ENCODE measurements at places on chromosomes 3 and 15.

DNA sequence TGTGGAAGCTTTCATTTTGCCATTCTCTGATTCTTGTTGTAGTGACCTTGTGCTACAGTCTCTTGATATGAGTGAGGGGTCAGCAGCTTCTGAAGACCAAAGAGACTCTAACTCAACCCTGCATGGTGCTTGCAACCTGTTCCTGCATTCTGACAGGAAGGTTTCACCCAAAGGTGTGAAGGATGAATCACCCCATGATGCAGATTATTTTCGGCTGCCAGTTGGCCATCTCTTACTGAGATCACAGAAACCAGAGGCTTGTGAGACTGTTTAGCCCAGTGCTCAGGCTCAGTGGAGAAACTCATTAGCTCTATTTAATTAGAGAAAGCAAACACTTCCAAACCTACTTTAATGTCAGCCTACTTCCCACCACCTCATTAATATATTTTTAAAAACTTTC lies 29.2 kb upstream of the TPRG1 start:
- no peak for DNase-seq

- no peak for DNase-seq
Observed at GRCh38 chr15:82531496-82532382, 8.5 kb downstream of the RPS17 start.

DNA sequence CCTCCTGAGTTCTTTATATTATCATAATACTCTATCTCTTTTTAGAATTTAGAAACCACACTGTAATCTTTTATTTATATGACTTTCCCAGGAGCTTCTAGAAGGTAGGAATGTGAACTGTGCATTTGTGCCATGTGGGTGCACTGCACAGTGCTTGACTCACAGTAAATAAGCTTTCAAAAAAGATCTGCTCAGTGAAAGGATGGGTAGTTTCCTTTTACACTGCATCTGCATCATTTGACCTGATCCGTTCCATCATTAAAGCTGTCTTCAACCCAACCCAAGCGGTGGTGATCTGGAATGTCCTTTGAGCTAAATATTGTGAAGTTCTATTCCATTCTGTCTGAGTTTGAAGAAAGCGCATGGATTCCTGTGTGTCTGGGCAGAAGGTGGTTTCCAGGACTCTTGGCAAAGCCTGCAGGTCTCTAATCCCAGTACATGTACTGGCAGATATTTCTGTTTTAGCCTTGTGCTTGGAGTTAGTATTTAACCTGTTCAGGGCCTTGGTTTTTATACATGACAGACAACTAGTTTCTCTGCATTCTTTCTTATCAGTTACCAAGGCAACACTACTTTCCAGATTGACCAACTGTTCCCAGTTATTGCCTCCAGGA lies 96.7 kb downstream of the DHX30 start:
- DNase-seq = no peak

- DNase-seq = no peak
Observed at GRCh38 chr15:101255615-101256241, 3.9 kb upstream of the CHSY1 start.

DNA sequence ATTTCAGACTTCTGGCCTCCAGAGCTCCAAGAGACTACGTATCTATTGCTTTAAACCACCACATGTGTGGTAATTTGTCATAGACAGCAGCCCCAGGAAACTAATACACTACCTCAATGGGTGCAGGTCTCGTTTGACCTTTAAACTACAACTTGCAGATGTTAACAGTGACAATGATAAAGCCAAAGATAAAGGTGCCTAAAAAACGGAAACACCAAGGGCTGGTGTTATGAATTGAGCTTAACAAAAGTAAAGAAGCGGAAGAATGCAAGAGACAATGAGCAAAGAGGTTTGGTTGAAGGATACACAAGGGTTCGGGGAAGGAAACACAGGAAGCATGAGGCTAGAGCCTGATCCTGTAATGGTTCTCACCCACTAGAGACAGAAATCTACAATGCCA lies 50.8 kb downstream of the RFTN1 start:
- DNase-seq = no peak

Data from inflammatory macrophage treated with lipopolysaccharide for 4 hours (primary cell).